Muscle of leg (tissue), 16 donors: ENCODE measurements at places on chromosomes 11 and 22. TPM values are rescaled to one million over a fixed set of nuclear protein-coding genes. Genes with fewer than 3 reads are reported as not detected.

- no peak for DNase-seq
Measured at GRCh38 chr11:33640730-33641371, 59.8 kb downstream of the C11orf91 start.

DNA sequence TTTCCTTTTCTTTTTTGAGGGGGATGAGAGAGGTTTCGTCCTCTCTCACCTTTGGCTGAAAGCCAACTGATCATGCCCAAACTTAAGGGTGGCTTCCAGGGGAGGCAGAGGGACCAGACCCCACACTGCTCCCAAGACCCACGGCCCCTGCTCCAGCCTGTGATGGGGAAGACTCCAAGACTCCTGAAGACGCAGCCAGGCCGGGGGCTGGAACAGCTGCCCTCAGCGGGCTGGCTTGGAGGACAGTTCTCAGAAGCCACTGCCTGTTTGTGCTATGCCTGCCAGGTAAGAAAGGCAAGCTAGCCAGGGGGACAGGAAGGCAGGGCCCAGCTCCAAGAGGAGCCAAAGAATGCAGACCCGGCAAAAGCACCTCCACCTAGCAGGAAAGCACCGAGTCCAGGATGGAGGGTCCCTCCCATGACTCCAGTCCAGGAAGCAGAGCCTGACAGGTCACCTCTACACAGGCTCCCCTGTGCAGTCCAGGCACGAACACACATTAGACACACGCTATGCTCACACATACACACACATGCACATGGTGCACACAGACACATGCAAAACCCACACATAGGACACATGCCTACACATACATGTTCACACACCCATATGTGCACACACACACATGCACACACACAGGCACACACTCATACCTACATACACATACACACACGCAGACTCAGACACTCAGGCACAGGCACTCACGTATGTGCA lies 31.3 kb downstream of the GNB1L start:
- no peak for DNase-seq

DNA sequence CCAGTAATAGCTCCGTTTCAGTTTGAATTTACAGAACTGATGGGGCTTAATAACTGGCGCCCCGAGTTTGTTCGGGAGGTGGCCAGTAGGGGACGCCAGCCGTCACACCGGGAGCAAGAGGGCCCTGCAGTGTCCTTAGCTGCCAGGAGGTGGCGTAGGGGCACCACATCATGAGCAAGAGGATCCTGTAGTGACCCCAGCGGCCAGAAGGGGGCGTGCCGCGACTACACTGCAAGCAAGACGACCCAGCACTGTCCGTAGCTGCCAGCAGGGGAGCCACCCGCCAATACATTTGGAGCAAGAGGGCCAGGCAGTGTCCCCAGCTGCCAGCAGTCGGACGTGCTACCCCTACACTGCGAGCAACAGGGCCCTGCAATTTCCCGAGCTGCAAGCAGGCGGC lies 663.7 kb upstream of the B3GAT1 start:
- DNase-seq, result peak; percentile 20

DNA sequence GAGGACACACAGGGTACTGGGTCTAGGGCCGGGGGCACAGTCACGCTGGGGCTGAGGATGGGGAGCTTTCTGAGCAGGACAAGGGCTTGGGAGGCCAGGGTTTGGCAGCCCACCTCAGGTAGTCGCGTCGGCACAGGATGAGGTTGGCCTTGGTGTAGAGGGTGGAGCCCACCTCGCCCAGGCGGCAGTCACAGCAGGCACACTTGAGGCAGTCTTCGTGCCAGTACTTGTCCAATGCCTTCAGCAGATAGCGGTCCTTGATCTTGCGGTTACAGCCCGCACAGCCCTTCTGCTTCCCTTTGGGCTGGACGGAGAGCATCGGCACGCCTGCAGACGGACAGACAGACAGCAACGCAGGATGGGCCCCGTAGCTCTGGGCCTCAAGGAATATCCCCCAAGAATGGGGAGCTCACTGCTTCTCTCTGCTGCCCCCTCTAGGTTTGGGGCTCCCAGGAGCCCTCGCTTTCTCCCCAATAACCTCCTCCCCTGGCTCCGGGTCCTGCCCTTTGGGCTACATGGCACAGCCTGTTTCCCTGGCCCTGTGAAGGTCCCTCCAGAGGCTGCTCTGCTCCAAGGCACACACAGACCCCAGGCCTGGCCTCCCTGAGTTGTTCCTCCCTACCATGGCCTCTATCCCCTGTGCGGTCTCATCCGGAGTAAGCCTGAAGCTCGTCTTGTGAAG lies 33.4 kb downstream of the LMO1 start:
- DNase-seq, result no peak

DNA sequence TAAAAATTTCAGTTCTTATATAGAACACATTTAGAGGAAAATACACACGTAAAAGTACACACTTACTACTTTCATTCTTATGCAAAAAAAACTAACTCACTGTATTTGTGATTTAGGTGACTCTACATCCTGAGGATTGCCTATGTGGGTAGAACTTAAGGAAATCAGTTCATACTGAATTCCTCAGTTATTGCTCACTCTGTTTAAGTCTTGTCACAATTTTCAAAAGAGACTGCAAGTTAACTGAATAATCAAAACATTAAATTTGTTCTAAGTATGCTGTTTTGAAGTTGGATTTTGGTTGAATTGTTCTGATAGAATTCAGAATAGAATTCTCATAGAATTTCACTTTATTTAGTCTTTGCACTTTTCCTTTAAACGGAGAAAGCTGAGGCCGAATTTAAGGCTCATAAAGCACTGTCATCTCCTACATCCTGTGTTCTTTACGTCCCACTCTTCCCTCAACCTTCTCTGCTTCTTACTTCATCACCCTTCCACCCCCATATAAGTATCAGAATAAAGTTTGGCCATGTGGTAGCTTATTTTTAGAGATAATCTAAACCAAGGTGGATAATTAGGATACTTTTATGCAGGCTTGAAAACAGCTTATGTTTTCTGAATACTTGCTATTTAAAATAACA lies 59.8 kb downstream of the APOL5 start:
- DNase-seq, result no peak

- DNase-seq, result no peak
Measured at GRCh38 chr11:119903389-119903788, 174.4 kb upstream of the NECTIN1 start.

DNA sequence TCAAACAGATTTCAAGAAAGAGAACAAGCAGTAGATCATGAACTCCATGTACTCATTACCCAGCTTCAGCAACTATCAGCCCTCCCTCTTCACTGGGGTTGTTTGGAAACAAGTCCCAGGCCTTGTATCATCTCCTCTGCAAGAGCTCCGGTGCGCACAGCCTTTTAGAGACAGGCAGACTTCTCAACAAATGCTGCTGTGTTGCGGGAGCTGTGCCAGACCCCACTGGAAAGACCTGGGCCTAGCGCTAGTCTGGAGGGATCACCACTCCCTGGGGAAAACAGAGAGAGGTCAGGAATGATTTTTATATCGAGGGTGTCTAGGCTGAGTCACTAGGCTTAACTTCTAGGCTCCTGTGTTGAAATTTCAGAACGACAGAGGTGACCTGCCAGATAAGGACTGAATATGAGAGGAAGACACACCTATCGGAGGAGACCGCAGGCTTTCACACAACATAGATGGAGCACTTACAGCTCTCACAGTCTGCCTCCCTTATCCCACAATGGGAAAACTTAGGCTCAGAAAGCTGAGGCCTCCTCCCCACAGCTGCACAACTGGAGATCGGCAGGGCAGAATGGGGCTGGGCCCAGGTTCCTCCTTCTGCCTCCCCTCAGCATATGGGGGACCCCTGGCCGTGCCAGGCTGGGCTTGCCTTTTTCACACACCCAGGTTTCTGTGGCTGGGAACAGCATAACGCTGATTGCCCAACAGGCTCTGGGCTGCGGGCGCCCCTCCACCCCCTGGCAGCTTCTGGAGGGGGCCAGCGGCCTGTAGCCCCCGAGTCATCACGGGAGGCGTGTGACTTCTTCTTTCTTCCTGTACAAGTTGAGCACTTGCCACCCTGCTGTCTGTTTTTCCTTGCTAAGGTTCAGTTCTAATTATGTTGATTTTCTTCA lies 86.0 kb downstream of the PKNOX2 start:
- DNase-seq, result no peak

GRCh38 chr11:116044520-116044919 lies 540.3 kb upstream of the CADM1 start:
- DNase-seq, result no peak

DNA sequence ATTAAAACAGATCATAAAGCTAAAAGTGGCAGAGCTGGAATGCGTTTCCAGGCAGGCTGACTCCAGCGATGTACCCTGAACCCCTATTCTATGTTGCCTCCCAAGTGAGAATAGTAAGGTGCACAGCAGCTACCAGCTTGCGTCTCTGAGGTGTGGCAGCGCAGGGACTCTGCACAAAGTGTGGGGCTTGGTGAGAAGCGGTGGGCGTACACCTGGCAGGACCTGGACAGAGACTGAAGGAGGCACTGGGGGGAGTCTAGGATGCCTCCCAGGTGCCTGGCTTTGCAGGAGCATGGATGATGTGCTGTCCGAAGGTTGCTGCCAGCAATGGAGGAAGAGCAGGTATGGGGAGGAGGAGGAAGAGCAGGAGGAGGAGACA lies 42.9 kb downstream of the AMPD3 start:
- DNase-seq, result no peak

- peak; percentile 85 for DNase-seq
Measured at GRCh38 chr11:74018331-74019005, 9.6 kb upstream of the UCP3 start.

- peak; percentile 33 for DNase-seq
Measured at GRCh38 chr22:27973846-27974245, 54.8 kb upstream of the PITPNB start.

GRCh38 chr11:73761403-73761945 lies 600 bp upstream of the RAB6A start:
- no peak for DNase-seq

- DNase-seq, result no peak
Measured at GRCh38 chr11:131656839-131657211, 286.4 kb downstream of the NTM start.

- DNase-seq, result peak; percentile 89
Measured at GRCh38 chr11:58524232-58525036, 16.5 kb upstream of the OR5B21 start.

- no peak for DNase-seq
Measured at GRCh38 chr11:102510439-102511135, 20.0 kb downstream of the MMP7 start.

DNA sequence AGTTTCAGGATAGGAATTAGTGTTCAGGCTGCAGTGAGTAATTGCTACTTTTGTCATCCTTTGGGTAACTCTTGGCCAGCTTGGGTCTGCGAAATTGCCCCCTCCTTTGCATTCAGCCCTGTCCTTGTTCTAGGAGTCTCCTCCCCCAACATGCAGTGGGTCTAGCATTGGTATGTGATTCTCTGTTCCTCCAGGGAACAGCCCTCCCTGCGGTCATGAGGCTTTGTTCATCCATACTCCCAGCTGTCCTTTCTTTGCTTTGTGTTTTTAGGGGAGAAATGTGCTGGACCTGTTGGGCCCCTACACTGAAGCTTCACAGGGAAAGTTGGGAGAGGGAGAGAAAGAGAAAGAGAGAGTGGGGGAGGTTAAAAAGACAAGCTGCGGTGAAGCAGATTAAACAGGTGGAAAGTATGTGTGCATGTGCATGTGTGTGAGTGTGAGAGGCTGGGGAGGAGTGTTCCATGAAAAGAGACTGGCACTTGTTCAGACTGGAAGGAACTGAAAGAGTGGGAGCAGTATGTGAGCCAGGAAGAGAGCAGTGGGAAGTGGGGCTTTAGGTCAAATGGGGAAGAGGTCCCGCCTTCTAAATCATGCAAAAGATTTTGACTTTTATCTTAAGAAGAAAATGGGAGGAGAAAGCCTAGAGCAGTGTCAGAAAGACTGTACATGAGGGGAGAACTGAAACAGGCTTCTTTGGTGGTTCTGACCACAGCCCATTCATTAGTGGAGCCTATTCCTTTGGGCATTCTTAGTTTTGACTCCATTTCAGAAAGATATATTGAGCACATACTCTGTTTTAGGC lies 17.9 kb upstream of the SESN3 start:
- peak; percentile 47 for DNase-seq

DNA sequence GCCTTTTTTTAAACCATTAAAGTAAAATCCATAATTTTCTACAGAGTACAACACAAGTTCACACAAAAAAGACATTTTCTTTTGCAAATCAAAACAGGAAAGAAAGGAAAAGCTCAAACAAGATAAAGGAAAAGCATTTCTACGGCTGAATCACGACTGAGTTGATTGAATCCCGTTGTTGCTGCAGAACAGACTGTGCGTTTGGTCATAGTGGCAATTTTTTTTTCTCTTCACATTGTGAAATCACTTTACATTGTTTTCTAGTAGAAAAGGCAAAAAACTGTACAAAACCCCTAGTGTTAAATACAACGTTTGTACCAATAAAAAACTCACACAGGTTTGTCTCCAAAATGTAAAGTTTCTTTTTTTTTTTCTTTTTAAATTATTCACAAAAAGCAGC lies 17.3 kb upstream of the RAPSN start:
- DNase-seq, result no peak

GRCh38 chr11:57358543-57358961 lies 20.4 kb downstream of the P2RX3 start:
- no peak for DNase-seq

DNA sequence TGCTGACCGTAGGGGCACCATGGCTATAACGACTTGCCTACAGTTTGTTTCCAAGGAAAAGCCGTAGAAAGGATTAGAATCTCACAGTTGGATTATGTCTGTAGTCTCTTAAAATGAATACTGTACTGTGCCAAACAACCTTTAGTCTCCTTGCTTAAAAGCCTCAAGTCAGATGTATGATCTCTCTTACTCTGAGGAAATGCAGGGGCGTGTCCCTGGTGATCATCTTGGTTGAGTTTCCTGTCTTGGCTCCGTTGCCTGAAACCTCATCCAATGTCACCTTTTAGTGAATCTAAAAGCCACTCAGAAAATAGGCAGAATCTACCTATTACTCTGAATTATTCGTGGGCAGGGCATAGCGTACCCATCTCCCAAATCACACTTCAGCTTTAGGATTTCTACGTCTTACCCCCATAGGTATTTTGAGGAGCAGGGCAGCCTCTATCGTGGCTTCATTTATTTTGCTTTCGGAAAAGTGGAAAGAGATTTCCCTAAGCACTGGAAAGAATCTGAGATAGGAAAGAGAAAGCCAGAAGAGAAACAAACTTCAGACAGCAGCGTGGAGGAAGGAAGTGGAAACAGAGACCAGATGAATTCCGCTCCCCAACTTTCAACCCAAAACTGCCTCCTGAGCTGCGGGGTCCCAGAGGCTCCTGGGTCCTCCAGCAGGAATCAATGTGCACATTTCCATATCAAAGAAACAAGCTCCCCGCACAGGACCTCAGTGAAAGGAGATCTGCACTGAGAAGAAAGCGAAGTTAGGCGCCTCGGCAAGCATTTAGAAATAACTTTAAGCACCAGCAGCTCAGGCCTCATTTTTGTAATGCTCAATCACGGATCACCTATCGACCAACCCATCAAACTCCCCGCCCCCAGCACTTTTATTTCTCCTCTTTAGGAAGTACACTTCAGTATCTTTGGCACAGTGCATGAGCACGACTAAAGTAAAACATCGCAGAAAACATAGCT lies 245.8 kb downstream of the ETS1 start:
- DNase-seq, result peak; percentile 62

GRCh38 chr11:83072350-83073242 lies 899 bp upstream of the RAB30 start:
- DNase-seq, result peak; percentile 56

GRCh38 chr11:62911137-62912130 lies 9.7 kb downstream of the CHRM1 start:
- DNase-seq, result no peak

The CHCHD10 gene
- polyA plus RNA-seq, result 60.7 TPM

The ARFGAP3 gene
- polyA plus RNA-seq, result 36.8 TPM

The OR8B3 gene
- polyA plus RNA-seq, result not detected

The VWCE gene
- polyA plus RNA-seq, result 8.8 TPM

The RTN4RL2 gene
- 27.2 TPM for polyA plus RNA-seq

The DDI1 gene
- polyA plus RNA-seq, result not detected

The KCNQ1 gene
- polyA plus RNA-seq, result 2.6 TPM

The BTG4 gene
- not detected for polyA plus RNA-seq

The IGLL1 gene
- polyA plus RNA-seq, result 1.7 TPM
